Smooth muscle cell of the pulmonary artery (primary cell): ENCODE measurements at places on chromosomes 1 and 21. TPM values are rescaled to one million over a fixed set of nuclear protein-coding genes. Genes with fewer than 3 reads are reported as not detected.

The BTBD19 gene
- 10.7 and 18.0 TPM in 2 replicates for total RNA-seq

The PCP4L1 gene
- 0.26 TPM in 1 of 2 replicates, not detected in the other for total RNA-seq

The MATN1 gene
- total RNA-seq: 0.20 TPM in 1 of 2 replicates, not detected in the other

The ATPAF1 gene
- 43.4 and 49.7 TPM in 2 replicates for total RNA-seq

The GPR3 gene
- 0.20 and 0.50 TPM in 2 replicates for total RNA-seq

The GART gene
- 49.5 and 55.9 TPM in 2 replicates for total RNA-seq

The PGLYRP3 gene
- total RNA-seq: not detected in 2 replicates

The TSHB gene
- not detected in 2 replicates for total RNA-seq

The KLHL17 gene
- total RNA-seq: 6.8 and 11.9 TPM in 2 replicates

The MIXL1 gene
- total RNA-seq: not detected in 2 replicates

The NTMT2 gene
- not detected in 2 replicates for total RNA-seq

The ADAMTSL4 gene
- total RNA-seq: 13.4 and 31.1 TPM in 2 replicates

The FLG2 gene
- total RNA-seq: not detected in 2 replicates

The CRP gene
- total RNA-seq: not detected in 2 replicates

The MYBPHL gene
- total RNA-seq: not detected in 2 replicates

The IFNGR2 gene
- 58.0 and 70.3 TPM in 2 replicates for total RNA-seq

The KCNK1 gene
- total RNA-seq: 2.0 and 9.2 TPM in 2 replicates

The RABGAP1L gene
- total RNA-seq: 30.1 and 32.4 TPM in 2 replicates

The BCAR3 gene
- total RNA-seq: 19.8 and 52.3 TPM in 2 replicates

The LRRC3 gene
- 0.26 and 0.65 TPM in 2 replicates for total RNA-seq

The TSPEAR gene
- total RNA-seq: not detected in 2 replicates

The GCSAML gene
- 0.13 TPM in 1 of 2 replicates, not detected in the other for total RNA-seq

The AGPAT3 gene
- 88.6 and 122 TPM in 2 replicates for total RNA-seq

The RGS1 gene
- total RNA-seq: not detected in 2 replicates

The LCE5A gene
- total RNA-seq: not detected in 2 replicates

The FABP3 gene
- total RNA-seq: 7.5 and 40.1 TPM in 2 replicates

The APCS gene
- total RNA-seq: not detected in 2 replicates

The PPCS gene
- 20.5 and 26.3 TPM in 2 replicates for total RNA-seq

The KRTAP11-1 gene
- not detected in 2 replicates for total RNA-seq

The RAB42 gene
- 2.2 and 5.7 TPM in 2 replicates for total RNA-seq

The RHD gene
- total RNA-seq: not detected in 2 replicates

The ARID4B gene
- total RNA-seq: 29.6 and 33.5 TPM in 2 replicates

The PDC gene
- total RNA-seq: 0.07 TPM in 1 of 2 replicates, not detected in the other

The TNFRSF4 gene
- total RNA-seq: 0.17 TPM in 1 of 2 replicates, not detected in the other

The SYT11 gene
- total RNA-seq: 82.2 and 88.3 TPM in 2 replicates

The NUAK2 gene
- total RNA-seq: 4.4 and 7.9 TPM in 2 replicates
